ENCODE measurements at places on chromosomes 1 and 21.
A peak's percentile ranks its signal among the peaks of the same experiment; 100 is the strongest.

DNA sequence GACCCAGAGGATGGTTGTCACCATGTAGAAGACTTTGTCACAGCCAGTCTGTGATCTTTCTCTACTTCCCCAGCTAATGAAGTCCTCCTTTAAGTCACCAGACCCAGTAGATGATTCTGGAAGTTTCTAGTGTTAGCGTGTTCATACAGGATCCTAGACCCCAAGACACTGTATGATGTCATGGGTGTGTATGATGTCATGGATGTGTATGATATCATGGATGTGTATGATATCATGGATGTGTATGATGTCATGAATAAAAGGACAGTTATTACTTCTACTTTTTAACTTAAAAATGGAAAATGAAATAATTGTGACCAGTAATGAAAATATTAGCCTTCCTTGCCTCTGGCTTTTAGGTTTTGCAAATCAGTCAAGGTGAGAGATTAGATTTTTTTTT lies 260.0 kb downstream of the FMN2 start:
- DNase-seq: no peak

DNA sequence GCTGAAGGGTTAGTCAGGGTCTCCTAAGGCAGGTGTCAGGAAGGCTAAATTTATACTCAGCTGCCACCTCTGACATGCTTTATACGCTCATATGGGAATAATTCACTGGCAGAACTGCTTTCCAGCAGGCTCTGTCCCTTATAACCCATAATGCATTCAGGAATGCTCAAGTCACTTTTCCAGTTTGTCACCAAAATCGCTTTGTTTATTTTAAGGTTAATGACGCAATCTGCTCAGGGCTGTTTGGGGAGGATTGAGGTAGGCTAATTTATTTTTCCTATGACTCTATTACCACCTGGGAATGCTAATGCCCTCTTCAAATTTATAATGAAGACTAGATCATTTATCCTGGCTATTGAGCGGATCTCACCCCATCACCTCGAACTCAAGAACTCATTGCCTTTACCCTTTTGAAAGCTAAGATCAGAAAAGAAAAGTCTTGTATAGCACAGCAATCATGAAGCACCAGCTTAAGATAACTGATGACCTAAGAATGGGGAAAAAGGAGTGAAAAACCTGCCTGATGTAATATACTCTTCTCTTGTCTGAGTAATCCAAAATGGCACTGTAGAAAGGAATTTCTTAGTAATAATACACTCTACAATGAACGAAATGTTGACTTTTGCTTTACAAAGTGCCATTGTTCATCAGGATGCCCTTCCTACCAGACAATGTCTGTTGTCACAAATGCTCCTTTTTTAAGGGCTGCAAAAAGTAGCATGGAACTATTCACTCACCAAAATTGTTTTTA lies 97.9 kb upstream of the EXO1 start:
- no peak for DNase-seq

DNA sequence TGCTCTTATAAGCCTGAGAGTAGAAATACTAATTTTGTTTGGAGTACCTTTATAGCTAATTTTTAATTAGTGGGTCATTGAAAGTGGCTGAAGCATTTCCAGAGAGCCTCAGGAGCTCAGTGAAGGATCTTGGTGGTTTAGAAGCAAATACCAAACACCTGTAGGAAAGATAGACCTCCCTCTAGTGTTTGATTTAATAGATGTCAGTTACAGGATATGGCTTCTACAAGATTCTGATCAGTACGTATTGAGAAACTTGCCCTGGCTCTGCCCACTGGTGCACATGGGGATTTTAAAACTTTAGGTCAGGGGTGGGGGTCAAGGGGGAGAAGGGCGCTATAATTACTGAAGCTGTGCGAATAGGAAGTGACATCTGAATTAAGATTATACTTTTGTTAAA lies 122.2 kb downstream of the POU2F1 start:
- DNase-seq: no peak

- DNase-seq: no peak
These were observed 26.1 kb upstream of the ZNF496 start for GRCh38 chr1:247357781-247358211.

GRCh38 chr1:38716229-38716628 lies 143.3 kb downstream of the RRAGC start:
- no peak for DNase-seq

GRCh38 chr1:228150461-228151179 lies 890 bp downstream of the GJC2 start:
- DNase-seq: no peak

DNA sequence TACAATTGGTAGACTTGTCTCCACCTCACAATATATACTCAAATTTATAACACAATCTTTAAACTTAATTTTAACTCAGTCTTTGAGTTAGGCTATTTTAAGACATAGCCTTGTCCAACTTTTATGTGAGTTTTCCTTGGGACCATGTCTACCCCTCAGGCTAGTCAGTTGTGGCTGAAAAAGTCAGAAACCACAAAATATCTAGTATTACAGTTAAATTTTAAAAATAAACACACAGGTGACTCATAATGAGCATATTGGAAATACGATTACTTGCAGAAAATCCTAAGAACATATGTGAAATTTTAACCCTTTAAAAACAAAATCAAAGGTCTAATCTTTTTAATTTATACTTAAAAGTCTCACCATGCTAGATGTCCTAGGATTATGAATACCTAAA lies 4.8 kb upstream of the ASB17 start:
- no peak for DNase-seq

DNA sequence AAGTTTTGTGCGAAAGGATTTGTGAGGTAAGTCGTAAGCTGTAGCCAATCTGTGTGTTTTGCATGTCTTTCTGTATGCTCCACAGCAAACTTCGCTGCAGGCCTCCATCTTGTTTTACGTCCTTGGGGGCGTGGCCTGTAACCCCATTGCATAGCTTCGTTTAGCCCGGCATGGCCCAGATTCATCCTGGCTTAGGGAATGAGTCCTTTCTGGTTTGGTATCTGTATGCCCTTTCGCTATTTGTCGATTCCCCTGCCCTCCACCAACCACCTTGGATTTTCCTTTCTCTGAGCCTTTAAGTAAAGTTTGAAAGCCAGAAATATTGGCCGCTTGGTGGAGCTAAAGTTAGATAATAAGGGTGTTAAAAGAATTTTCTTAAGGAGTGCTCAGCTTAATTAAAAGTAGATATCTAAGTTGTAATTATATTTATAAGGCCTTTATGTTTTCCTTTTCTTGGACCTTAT lies 1.1 kb downstream of the THEM4 start:
- DNase-seq: no peak

DNA sequence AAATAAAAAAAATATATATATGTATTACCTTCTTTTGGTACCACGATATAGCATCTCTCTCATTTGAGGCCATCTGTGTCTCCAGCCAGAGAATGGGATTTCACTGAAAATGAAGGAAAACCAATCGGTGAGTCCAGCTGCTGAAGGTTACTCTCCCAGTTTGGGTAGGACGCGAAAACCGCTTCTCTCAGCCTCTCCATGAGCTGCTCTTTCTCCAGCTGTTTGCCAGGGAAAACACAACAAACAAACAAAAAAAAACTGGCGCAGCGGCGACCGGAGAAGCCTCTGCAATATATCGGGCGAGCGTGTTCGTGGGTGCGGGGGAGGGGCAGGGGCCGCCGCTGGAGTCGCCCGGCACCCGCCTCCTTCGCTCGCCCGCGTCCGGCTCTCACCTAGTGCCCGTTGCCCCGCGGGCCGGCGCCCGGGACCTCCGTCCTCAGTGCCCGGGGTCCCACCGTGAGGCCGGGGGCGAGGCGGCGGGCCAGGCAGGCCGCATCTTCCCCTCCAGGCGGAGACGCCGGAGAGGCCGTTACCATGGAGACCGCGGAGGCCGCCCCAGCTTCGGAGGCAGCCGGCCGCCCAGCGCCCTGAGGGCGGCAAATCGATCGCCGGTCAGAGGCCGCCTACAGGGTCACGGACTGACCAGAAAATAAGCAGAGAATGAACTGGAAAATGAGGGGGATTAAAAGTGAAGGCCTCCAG lies 504 bp downstream of the PHTF1 start:
- peak; percentile 32 for DNase-seq

GRCh38 chr21:44927259-44927586 lies 6.5 kb upstream of the ITGB2 start:
- DNase-seq: no peak

DNA sequence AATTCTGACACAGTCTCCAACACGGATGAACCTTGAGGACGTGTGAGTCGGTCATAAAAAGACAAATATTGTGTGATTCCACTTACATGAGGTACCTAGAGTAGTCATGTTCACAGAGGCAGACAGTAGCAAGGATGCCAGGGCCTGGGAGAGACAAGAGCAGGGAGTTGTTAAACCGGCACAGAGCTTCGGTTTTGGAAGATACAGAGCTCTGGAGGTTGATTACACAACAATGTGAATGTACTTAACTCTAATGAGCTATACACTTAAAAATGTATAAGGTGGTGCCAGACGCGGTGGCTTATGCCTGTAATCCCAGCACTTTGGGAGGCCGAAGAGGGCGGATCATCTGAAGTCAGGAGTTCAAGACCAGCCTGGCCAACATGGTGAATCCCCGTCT lies 37.8 kb upstream of the NEK2 start:
- no peak for DNase-seq

- DNase-seq: no peak
These were observed 9.3 kb upstream of the LORICRIN start for GRCh38 chr1:153250166-153250565.

DNA sequence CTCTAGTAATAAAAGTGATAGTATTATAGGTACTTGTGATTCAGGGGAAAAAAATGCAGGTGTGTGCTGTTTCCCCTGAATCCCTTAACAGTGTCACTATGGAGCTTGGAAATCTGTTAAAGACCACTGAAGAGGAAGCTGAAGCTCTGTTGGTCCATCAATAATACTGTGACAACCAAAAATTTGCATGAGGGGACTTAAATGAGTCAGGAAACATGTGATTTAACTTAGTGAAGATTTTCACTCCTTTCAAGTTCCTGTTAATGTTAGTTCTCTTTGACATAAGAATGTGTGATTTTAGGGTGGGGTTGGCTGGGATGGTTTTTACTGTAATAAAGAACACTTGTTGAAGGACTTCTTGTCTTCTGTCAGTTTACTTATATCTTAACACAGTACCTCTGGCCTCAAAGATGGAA lies 32.0 kb downstream of the VANGL2 start:
- no peak for DNase-seq

DNA sequence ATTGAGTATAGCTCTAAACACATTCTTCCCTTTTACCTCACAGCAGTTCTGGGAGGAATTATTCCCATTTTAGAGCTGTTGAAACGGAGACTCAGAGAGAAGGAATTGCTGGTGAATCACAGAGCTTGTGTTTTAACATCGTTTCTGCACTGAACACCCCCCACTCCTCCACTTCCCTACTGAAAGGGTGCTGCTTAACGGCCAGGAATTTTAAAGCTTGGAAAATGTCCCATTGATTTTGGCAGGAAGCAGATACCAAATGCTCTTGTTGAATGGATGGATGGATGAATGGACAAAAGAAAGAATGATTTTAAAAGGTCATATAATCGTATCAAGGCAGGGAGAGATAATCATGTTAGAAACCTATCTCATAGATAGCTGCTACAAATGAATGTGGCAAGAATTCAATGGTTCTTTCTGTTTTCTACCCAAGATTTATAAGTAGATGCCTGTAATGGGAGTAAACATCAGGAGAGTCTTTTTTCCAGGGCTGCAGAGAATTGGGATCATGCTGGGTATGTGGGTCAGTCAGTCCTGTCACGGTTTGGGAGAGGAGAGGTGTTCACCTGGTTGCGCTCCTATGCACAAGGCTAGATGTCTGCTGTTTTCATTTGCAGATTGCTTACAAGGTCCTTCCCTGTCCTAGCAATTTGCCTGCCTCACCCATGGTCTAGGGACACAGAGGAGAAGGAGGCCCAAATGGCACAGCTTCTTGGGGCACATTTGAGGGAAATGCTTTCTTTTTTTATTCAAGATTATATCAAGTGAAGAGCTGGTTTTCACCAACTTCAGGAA lies 19.0 kb downstream of the FAM163A start:
- no peak for DNase-seq

- no peak for DNase-seq
These were observed 60.4 kb upstream of the C1orf53 start for GRCh38 chr1:197841883-197842553.

DNA sequence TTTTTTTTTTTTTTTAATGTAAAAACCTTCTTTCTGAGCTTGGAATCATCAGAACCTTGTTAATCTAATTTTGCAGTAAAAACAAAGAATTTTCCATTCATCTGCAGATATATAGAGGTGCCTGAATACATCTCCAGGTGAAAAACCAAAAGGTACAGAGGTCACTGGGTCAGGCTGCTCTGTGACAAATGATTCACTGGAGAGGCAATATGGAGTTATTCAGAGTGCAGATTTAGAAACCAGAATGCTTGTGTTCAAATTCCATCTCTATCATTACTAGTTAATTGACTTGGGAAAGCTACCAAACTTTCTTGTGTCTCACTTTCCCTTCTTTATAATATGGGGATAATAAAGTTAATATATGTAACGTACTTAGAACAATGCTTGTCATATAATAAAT lies 51.5 kb upstream of the C1orf53 start:
- no peak for DNase-seq

GRCh38 chr1:54356680-54357147 lies 49.5 kb downstream of the SSBP3 start:
- peak; percentile 11 for DNase-seq

DNA sequence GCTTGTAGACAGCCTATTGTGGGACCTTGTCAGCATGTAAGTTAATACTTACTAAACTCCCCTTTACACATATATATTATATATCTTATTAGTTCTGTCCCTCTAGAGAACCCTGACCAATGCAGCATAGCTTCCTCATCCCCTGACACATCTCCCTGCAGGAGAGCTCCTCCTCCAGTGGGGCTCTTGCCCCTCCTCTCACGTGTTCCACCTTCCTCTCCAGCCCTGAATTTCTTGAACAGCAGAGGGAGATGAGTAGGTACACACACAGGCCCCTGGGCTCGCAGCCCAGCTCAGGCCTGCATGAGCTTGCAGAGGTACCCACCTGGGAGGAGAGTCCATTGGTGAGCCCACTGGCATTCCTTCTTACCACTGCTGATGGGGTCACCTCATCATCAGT lies 27.3 kb upstream of the GOLT1A start:
- no peak for DNase-seq

GRCh38 chr1:226687426-226687825 lies 51.7 kb downstream of the ITPKB start:
- DNase-seq: no peak

DNA sequence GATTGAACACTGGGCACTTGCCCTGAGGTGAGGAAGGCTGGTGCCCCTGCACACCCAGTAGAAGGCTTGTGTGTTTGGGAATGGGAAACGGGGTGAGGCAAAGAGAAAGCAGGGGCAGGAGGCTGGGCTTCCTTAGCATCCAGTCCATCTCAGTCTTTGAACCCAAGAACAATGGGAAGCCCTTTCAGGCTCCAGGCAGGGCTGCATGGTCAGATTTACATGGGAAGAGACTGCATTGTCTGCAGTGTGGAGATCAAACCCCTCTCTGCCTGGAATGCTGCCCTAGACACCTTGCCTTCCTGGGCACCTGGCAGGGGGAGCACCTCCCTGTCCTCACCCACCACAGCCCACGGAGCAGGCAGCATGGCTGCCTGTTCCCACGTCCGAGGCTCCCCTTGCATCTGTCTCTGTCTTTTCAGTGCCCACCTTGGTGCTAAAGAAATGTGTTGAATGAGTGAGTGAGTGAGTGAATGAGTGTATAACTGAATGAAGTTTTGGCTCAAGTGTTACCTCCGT lies 268.5 kb downstream of the GRIK3 start:
- DNase-seq: no peak

GRCh38 chr1:45892068-45892785 lies 88.8 kb downstream of the MAST2 start:
- DNase-seq: no peak
